ENCODE measurements at places on chromosomes 3 and 15. TPM values are rescaled to one million over a fixed set of nuclear protein-coding genes. Genes with fewer than 3 reads are reported as not detected.

ZCWPW2 gene
- polyA plus RNA-seq, result 1.5 TPM

GRM7 gene
- polyA plus RNA-seq, result 0.23 TPM

PAK6 gene
- polyA plus RNA-seq, result 4.3 TPM

SLC28A1 gene
- polyA plus RNA-seq, result 0.02 TPM

DGKG gene
- polyA plus RNA-seq, result 0.65 TPM

AMIGO3 gene
- polyA plus RNA-seq, result 4.0 TPM

CD96 gene
- polyA plus RNA-seq, result 0.16 TPM

CELSR3 gene
- 13.9 TPM for polyA plus RNA-seq

ATP10A gene
- 0.38 TPM for polyA plus RNA-seq

TGFBR2 gene
- 28.6 TPM for polyA plus RNA-seq

ANKRD34C gene
- polyA plus RNA-seq, result 0.11 TPM
